ENCODE measurements at places on chromosomes 5 and 9.

DNA sequence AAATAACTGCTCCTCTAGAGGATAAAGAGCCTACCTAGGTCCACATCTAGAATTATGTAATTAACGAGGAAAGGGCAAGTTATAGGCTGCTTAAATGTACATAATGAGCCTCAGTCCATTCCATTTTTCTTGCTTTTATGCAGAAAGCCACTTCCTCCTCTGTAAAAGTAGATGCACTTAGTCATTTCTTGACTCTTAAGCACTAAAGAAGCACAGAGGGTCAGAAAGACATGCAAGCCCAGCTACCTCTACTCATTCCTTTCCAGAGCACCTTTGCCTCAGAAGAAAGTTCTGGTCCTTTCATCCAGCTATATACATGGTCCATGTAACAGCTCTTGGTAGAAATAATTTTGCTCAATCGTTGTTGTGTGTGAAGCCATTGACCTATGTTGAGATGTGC is 308.0 kb upstream of the NREP start:
- no peak for DNase-seq

DNA sequence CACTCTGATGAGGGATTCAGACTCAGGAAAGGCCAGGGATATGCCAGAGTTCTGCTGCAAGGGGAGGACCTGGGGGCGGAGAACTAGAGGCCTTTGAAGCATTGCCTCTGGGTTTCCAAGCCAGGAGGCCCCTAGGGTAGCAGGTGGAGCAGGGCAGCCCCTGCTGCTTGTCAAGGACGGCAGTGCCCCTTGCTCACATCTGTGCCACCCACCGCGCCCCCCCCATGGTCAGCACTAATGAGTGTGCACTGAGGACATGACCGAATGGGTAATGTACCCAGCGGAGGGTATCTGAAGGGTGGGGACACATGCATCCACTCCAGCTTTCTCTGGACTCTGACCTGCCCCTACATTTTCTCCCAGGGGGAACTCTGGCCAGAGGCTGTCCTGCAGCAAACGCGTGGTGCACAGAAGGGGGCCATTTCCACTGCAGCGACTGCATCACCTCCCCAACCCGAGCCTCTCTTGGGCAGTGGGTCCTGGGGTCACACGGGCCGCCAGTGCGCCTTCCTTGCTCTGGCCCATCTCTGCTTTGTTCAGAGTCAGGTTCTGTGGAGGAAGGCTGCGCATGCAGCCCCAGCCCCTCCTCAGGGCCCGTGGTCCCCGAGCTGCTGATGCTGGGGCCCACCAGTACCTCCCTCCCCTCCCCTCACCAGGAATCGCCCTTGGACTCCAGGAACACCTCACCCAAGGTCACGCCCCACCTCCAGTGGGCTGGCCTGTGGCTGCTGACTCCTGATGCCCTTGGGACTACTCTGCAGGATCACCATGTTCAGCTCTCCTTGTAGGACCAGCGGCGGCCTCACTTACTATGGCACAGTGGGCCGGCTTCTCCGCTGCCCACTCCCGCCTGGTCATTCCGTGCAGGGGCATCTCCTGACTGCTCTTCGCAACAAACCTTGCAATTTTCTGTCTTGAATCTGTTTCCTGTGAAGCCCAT is 31.2 kb downstream of the STC2 start:
- DNase-seq, result no peak

DNA sequence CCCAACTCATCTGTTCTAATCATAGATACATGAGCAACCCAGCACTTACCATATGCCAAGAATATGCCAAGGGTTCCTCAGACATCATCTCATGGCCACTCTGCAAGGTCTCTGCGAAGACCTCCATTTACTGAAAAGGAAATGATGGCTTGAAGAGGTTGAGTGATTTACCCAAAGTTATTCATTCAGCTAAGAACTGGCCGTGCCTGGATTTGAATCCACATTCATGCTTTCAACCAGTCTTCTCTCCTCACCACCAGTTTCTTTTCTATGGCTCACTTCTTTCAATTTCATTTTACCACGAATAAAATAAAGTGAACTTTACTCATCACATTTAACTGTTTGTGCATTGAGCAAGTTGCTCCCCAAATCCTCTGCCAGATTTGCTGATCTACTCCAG is 27.2 kb upstream of the FOXI1 start:
- DNase-seq, result no peak

- DNase-seq, result no peak
Observed at GRCh38 chr5:60417500-60418181, 282.3 kb downstream of the DEPDC1B start.

- no peak for DNase-seq
Observed at GRCh38 chr5:151168602-151169344, 11.2 kb upstream of the ANXA6 start.

DNA sequence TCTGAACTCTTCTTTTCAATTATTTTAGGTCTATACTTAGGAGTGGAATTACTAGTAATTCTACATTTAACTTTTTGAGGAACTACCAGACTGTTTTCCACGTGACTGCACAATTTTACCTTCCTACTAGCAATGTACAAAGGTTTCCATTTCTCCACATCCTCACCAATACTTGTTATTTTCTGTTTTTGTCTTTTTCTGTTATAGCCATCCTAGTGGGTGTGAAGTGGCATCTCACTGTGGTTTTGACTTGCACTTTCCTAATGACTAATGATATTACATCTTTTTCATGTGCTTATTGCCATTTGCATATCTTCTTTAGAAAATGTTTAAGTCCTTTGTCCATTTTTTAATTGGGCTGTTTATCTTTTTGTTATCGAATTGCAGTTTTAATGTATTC is 136.9 kb upstream of the EGFLAM start:
- no peak for DNase-seq

GRCh38 chr9:135468854-135469521 is 10.6 kb upstream of the PPP1R26 start:
- no peak for DNase-seq

GRCh38 chr5:6722015-6722414 is 8.8 kb downstream of the TENT4A start:
- DNase-seq, result no peak

- DNase-seq, result no peak
Observed at GRCh38 chr5:73299665-73300336, 126.8 kb downstream of the TMEM174 start.

GRCh38 chr5:93654676-93655075 is 71.7 kb downstream of the NR2F1 start:
- DNase-seq, result no peak

DNA sequence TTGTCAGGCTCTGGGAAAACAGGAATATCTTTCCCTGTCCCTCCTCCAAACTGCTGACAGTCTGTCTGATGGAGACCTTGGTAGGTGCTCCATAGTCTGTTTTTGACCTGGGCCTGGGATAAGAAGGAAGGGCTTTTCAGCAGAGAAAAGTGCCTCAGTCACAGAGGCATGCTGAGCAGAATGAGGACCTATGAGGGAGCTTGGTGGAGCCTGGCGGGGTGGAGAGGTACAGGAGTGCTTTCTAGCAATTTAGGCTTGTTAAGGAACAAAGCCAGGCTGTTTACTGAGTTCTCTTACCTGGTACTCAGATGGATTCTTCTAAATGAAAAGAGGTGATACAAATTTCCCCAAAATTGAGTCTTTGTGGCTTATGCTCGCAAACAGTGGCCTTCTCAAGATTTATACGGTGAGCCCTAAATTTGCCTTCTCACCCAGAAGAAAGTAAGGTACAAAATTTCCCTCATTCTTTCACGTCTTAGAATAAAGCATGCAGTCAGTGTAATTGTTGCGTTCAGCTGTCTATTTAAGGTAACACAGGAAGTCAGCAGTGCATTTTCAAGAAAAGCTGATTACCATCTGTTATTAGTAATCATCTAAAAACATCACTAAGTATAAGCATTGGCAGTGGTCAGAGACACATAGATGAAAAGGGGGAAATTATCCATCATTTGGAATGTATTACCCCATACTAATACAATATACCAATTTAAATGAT is 28.6 kb upstream of the IL13 start:
- DNase-seq, result no peak

GRCh38 chr5:38603691-38604090 is 47.2 kb upstream of the LIFR start:
- DNase-seq, result peak; percentile 66

GRCh38 chr9:72465593-72465984 is 55.8 kb upstream of the TMC1 start:
- DNase-seq, result no peak

GRCh38 chr5:181171782-181172181 is 24.4 kb downstream of the OR2V2 start:
- DNase-seq, result no peak

- DNase-seq, result no peak
Observed at GRCh38 chr5:75460532-75460931, 50.9 kb downstream of the CERT1 start.

DNA sequence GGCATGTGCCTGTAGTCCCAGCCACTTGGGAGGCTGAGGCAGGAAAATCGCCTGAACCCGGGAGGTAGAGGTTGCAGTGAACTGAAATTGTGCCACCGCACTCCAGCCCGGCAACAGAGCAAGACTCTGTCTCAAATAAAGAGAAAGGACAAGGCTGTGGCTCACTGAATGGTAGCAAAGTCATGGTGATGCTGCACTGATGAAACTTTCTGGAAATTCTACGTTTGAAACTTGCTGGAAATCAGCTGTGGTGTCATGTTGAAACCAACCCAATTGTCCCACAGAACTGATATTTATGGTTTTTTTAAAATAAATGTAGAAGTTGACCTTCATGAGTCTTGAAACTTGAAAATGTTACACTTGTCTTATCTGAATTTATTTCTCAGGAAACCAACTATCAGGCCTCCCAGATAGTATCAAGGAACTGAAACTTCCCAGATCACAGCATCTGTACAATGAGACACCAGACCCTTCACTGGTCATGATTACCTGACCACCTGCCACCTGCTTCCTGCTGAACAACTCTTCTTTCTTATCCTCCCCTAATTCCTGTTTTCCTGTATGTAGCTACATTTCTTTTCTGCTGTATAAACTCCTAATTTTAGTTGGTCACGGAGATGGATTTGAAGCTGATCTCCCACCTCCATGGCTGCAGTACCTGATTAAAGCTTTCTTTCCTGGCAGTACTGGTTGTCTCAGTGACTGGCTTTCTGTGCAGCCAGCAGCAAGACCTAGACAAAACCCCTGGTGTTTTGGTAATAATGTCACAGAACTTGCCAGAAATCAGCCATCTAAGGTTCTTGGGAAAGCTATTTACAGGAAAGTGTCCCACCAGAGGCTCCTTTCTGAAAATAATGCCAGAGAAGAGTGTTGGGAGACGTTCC is 5.6 kb upstream of the TBC1D13 start:
- no peak for DNase-seq

- DNase-seq, result no peak
Observed at GRCh38 chr5:66551338-66551737, 44.9 kb upstream of the MAST4 start.

DNA sequence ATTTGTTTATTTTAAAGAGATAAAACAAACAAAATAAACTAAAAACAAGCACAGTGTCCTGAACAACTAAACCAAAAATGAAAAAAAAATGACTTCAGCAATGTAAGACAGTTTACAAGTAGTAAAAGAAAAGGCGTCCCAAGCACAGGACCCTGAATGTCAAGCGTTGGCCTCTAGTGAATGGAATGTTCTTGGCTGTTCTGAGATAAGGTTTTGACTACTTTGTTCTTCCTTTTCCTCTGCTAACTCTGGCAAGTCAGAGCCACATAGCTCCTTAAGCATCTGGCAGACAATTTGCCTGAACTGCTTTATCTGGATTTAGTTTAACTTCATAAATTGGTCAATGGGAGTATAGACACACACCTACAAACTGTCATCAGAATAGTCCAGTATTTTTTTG is 655.2 kb downstream of the ANXA1 start:
- DNase-seq, result no peak

DNA sequence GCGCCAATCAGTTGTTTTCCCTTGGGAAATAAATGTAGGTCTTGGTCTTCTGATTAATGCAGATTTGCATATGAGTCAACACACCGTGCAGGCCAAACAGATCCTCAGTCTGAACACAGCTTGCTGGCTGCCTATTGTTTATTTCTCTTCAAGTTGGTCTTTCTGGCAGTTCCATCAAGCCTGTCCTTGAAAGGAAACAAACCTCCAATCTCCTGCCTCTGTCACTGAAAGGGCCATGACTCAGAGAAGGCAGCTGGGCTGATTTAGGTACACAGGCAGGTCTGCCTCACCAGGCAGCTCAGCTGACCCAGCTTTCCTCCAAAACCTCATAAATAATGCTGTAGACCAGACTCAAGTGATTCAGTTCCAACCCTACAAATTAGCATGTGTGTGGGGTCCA is 175.9 kb downstream of the MAN2A1 start:
- DNase-seq, result peak; percentile 21

GRCh38 chr5:109692852-109693251 is 3.1 kb downstream of the MAN2A1 start:
- no peak for DNase-seq

GRCh38 chr9:109990541-109990940 is 210.5 kb downstream of the PALM2AKAP2 start:
- DNase-seq, result no peak

DNA sequence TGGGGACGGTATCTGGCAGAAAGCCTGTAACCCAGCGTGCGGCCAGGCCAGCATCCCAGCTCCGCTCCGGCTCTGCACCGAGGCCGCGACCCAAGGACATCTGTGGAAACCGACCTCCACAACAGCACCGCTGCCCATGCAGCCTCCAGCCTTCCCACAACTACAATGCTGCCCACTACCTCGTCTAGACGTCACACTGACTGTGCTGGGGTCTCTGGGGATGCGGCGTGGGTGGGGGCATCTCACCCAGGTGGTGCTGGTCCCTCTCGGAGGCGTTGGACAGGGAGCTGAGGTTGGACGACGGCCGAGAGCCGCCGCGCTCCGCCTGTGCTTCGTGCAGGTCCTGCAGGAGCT is 14.4 kb upstream of the ZDHHC11 start:
- DNase-seq, result no peak

GRCh38 chr5:142904416-142904815 is 134.2 kb downstream of the ARHGAP26 start:
- DNase-seq, result no peak

DNA sequence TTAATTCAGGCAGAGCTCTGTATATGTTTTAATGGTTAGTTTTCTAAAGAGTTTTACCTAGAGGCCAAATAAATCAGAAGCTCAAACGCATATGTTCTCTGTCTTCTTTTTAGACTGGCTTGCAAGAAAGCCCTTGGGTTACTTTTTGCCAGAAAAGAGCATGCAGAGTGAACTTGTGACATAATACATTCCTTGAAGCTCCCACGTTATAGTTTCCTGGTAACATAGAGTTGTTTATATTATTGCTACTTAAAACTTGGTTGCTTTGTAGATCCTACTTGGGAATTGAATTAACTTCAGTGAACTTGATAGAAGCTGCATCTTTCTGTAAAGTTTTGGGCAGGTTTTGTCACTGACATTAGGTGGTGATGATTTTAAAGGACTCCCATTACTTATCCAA is 102.9 kb downstream of the C9orf152 start:
- DNase-seq, result no peak

- DNase-seq, result no peak
Observed at GRCh38 chr9:129377931-129378661, 200.0 kb upstream of the IER5L start.

DNA sequence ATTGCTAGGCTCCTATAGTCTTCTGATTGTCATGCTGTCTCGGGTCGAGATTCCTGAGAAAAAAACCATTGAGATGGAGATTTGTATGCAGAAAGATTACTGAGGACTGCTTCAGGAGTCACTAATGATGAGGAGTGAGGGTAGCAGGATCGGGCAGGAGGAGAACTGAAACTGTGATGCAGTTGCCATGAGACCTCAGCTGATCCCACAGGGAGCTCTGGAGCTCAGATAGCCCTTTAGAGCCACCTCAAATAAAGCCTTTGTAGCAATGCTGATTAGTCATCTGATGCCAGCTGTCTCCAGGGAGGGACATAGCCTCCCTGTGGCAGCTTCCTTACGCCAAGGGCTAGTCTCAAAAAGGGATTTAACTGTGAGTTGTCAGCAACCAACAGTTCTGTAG is 256.9 kb downstream of the DMAC1 start:
- no peak for DNase-seq

Measured in Caki2 (cell line).